A549 (cell line): ENCODE measurements at places on chromosomes 12 and 14. TPM values are rescaled to one million over a fixed set of nuclear protein-coding genes. Genes with fewer than 3 reads are reported as not detected.

SERPINA3 gene
- polyA plus RNA-seq: 1.4 to 5.5 TPM (median 3.1 TPM) in 3 replicates

OTOGL gene
- not detected in 3 replicates for polyA plus RNA-seq

CAPZA3 gene
- polyA plus RNA-seq: not detected in 3 replicates

CALM1 gene
- polyA plus RNA-seq: 374 to 398 TPM (median 385 TPM) in 3 replicates

P2RX7 gene
- polyA plus RNA-seq: not detected in 3 replicates

GRCh38 chr14:28782301-28782700, 15.7 kb downstream of the FOXG1 start:
- DNase-seq: no peak

DNA sequence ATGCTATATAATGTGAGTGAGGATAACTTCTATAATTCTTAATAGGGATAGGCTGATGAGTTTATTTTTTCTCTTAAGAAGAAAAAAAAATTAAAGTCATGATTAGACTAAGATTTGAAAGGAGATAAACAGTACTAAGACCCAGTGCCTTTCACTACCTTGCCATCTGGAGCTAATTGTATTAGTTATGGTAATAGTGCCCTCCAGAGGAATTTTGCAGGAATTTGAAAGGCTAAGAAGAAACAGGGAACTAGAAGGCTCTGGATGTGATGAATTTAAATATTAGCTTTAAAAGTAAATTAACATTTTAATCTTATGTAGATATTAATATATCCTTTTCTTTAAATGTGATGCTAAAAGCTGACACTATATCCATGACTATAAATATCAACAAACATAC, 36.6 kb upstream of the PIK3C2G start:
- peak; percentile 36 for DNase-seq

- no peak for DNase-seq
Measured at GRCh38 chr12:82648259-82648909, 38.3 kb upstream of the TMTC2 start.

DNA sequence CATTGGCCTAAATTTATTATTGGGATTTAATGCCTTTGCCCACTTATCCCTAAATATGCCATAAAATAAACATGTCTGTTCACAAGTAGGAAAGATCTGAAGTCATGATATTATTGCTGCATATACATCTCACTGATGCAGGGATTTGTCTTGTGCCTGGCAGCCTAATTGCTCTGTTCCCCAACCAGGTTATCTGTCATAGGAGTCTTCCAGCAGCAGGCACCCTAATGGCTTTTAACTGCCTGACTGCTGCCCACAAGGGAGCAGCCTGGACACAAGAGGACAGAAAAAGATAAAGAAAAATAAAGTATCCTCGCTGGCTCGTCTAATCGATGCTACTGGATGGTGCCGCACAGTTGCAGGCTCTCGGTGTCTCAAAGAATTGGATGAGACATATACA, 337.6 kb upstream of the FAR2 start:
- no peak for DNase-seq

DNA sequence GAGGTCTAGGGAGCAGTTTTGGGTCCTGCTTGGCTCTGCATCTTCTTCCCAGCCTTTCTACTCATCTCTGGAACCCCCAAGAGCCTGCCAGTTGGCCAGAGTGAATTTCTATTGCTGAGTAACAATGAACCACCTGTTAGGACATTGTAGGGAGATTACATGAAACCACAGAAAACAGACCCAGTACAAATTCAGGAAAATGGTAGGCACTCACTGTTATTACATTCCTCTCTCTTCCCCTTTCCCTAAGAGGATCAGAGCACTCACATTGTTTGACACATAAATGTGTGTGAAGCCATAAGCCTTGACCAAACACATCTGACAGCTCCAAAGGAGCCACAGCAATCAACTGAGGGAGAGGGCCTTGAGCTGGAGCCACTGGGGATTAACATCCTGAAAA, 216.1 kb downstream of the TMEM132D start:
- no peak for DNase-seq

GRCh38 chr14:82805892-82806825, 1272.5 kb upstream of the SEL1L start:
- no peak for DNase-seq

- peak; percentile 49 for DNase-seq
Measured at GRCh38 chr12:122834921-122835749, at the start of gene HIP1R. Gene HIP1R (plus strand): TSS chr12:122835457. CDS start chr12:122835551, 94 bp downstream.

DNA sequence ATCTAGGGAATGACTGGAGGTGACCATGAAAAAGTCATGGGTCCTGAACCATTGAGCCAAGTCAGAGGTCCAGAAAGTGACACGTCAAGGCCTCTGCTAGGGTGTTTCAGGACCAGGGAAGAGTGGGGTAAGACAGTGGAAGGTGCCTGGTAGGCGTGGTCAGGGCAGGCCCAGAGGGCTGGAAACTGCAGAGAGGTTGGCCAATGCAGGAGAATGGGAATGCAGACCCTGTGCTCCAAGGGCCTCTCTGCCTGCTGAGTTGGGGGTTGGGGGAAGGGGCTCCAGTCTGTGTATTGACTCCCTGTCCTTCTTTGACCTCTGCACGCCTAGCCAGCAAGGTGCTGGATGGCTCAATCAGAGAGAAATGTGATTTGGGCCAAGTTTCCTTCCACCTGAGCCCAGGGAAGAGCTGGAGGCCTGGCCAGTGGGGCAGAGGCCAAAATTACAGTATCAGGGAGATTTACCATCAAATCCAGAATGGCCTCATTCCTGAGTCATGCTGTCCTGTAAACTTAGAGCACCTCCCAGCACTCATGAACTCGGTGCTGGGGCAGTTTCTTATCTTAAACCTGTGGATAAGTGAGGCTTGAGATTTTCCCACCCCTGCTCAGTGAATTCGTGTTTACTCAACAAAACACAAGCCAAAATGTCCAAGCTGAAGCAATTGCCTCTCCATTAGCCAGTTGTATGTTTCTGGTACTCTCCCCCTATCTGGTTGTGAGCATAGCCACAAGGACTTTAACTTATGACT, 24.4 kb downstream of the IRF2BPL start:
- DNase-seq: no peak

DNA sequence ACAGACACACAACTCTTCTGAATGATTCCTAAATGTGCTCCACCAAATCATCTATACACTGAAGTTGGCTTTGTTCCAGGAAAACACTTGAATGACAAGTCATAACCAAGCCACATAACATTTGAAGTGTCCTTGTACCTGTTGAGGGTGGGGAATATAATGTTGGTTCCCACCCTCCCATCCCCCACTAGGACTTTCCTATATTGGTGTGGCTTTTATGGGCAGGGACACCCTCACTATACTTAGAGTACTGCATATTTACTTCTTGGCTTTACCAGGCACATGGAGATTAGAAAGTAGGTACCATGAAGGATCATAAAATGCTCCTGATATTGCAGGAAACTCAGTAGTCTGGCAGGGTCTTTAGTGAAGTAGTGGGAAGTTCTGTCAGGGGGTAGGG, 9.7 kb upstream of the BHLHE41 start:
- no peak for DNase-seq

GRCh38 chr14:73472185-73473114, 14.1 kb upstream of the NUMB start:
- DNase-seq: peak; percentile 52

GRCh38 chr12:52243856-52244614, 11.0 kb downstream of the KRT7 start:
- DNase-seq: peak; percentile 93

GRCh38 chr14:54617467-54617866, 50.5 kb downstream of the SAMD4A start:
- DNase-seq: no peak

GRCh38 chr12:26298785-26299621, 103.6 kb downstream of the SSPN start:
- DNase-seq: peak; percentile 52

DNA sequence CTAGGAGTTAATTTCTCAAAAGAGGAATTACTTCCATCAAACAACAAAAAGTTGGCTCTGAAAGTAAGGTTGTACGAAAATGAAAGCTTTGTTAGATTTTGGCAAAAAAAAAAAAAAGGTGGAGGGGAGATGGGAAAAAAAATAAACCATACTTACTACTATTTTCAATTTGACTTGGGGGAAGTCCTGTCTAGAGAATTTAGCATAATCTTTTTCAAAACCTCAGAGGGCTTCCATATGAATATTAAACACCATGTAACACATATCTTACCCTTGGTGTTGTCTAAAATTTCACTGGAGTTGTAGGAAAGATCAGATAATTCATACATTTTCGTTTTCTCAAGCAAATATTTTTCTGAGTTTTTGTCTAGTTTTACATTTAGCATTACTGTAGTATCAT, 17.5 kb downstream of the GRIP1 start:
- no peak for DNase-seq
